CD4-positive, alpha-beta T cell treated with Interleukin-6 for 4 hours (primary cell): ENCODE measurements at places on chromosomes 16 and 17.

GRCh38 chr17:49343273-49343672 is 18.8 kb downstream of the ZNF652 start:
- peak; percentile 29 for DNase-seq

GRCh38 chr16:79845734-79846135 is 245.2 kb upstream of the MAF start:
- DNase-seq: no peak

GRCh38 chr16:3988011-3988410 is 107.5 kb upstream of the CREBBP start:
- DNase-seq: no peak

DNA sequence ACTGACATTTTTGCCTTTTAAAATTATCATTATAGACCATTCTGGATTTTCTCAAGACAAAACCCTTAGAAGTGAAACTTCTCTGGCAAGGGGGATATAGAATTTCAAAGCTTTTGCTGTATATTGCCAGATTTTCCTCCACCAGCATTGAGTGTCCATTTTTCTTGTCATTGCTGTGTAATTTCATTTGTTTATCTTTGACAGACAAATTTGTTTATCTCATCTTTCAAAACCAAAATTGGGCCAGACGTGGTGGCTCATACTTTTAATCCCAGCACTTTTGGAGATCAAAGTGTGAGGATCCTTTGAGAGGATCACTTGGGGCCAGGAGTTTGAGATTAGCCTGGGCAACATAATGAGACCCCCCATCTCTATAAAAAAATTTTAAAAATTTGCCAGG is 16.0 kb upstream of the ARL2BP start:
- no peak for DNase-seq

DNA sequence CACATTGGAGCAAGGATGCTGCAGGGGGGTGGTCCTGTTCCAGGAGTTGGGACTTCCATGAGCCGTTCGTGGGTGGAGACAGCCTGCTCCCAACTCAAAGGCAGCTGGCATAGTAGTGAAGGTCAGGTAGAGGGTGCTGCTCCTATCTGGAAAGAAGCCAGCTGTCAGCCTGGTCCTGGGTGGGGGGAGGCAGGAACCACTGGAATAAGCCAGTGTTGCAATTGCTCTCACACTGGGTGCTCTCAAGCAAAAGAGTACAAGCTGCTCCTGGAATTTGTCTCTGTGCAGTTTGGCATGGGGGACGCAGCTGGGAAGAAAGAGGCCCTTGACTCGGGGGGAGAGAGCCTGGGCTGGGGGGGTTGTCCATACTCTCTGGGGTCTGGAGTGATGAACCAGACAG is 8.7 kb downstream of the CACNG5 start:
- DNase-seq: no peak

GRCh38 chr17:62994931-62995330 is 28.9 kb downstream of the TANC2 start:
- DNase-seq: no peak

DNA sequence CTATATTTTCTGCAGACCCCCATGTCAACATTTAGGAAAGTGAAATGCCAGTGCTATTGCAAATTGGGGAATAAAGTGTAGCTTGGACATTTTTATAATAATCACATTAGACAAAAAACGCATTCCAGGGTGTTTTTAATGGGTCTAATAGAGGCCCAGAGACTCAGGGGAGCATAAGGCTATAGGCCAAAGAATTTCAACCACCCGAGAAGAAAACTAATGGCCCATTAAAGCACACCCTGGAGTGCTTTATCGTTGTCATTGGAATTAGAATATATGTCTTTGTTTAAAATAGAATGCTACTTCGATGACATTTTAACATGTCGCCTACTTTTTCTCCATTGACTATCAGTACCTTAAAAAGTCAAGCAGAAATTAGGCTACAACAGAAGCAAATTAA is 414.1 kb upstream of the CDH8 start:
- DNase-seq: no peak

- no peak for DNase-seq
Measured at GRCh38 chr16:84478172-84478947, 26.1 kb downstream of the MEAK7 start.

DNA sequence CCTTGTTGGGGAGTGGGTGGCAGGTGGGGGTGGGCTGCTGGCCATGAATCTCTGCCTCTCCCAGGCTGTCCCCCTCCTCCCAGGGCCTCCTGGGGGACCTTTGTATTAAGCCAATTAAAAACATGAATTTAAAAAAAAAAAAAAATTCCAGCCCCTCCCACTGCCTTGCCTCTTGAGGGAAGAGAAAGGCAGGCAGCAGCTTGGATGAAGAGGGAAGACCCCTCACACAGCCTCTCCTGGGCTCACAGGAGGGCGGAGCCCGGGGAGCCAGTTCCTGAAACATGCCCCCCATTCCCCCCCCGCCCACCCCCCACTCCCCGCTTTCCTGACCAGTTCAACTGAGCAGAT is 1.8 kb upstream of the TCAP start:
- DNase-seq: no peak

DNA sequence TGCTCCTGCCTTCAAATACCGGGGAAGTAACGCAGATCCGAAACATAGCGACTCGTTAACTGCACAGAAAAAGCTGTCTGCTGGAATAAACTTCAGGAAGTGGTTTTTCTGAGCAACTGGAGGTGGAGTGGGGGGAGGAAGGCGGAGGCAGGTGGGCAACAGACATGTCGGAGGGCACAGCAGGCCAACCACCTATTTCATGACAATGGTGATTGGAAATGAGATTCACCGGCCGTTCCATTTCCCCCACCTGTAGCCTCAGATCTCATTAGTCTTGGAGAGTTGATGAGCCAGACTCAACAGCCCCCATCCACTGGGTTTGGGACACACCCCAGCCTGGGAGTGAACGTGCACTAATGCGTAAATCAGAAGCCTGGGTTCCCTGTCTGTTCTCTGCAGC is 7.7 kb upstream of the PECAM1 start:
- peak; percentile 35 for DNase-seq

DNA sequence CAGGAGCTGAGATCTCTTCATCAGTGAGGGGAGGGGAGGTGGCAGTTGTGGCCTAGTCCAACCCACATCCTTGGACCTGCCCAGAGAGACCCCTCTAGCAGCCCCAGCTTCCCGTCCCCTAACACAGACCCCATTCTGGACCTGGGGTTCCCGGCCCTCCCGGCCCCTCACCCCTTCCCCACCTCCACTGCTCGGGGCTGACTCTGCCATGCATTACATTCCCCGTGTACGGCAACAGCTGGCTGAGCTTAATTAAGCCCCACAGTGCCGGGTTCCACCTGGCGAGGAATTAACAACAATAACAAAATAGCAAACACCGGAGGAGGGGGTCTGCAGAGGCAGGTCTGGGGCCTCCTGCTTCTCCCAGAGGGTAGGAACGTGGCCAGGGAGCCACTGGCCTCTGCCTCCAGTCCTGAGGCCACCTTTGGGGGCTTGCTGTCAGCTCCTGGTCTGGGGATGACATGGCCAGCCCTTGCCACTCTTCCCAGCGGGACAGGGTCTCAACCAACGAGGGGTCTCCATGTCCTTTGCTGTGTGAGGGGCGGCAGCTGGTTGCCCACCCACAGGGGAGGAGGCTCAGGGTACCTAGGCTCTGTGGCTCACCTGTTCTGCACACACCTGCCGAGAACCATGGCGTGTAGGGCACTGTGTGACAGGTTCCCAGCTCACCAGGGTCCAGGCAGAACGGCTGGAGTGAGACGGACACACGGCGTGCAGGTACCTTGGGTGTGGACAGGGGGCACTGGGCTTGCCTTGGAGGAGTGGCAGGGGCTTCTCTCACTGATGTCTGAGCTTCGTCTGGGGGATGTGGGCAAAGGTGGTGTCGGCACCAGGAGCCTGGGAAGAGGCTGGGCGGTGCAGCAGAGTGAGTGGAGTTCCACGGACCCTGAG is 46.9 kb upstream of the CBFA2T3 start:
- DNase-seq: no peak

DNA sequence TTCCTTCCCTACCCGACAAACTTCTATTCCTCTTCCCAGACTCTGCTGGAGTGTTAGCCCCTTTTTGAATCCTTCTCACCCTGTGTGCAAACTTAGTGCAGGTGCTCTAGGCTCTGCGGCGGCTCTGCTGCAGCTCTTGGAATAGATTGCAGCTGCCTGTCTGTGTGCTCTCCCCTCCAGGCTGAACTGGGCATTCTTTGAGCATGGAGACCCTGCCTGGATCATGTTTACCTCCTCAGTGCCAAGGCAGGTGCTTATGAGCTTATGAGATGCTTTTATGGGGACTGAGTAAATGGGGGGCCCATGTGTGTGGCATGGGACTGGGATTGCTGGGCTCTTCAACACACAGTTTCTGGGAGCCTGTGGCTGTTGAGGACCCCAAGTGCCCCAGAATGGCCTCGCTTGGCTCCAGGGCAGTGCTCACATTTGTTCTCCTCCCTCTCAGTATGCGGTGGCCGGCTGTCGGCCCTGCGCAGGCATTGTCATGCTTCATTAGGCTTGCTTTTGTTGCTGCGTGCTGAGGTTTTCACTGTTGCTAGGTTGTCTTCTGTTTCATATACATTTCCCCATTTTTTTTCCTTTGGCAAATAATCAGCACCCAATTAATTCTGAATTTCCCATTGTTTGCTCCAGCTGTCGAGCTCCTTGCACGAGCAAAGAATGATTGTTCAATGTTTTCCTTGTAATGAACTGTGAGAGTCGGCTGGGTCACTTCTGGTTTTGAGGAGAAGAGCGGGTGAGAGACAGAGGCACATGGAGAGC is 185.5 kb upstream of the NLRP1 start:
- DNase-seq: no peak

GRCh38 chr17:80649672-80650330 is 105.2 kb downstream of the RPTOR start:
- peak; percentile 83 for DNase-seq

- DNase-seq: no peak
Measured at GRCh38 chr16:65655802-65656201, 533.9 kb upstream of the CDH11 start.

- no peak for DNase-seq
Measured at GRCh38 chr16:84270071-84270470, 24.6 kb upstream of the WFDC1 start.
